ENCODE measurements at places on chromosomes 5 and 9.

- no peak for DNase-seq
Measured at GRCh38 chr9:104841601-104842141, 77.7 kb downstream of the NIPSNAP3B start.

GRCh38 chr9:68704814-68705530 is at the start of gene PIP5K1B:
TSS of gene PIP5K1B (plus strand) at chr9:68705240. CDS start at chr9:68822615, 117,375 bp downstream.
- peak; percentile 44 for DNase-seq

- peak; percentile 19 for DNase-seq
Measured at GRCh38 chr5:111364992-111365391, 140.8 kb downstream of the CAMK4 start.

- DNase-seq, result peak; percentile 4
Measured at GRCh38 chr5:137496919-137497318, 2.2 kb downstream of the SPOCK1 start.

DNA sequence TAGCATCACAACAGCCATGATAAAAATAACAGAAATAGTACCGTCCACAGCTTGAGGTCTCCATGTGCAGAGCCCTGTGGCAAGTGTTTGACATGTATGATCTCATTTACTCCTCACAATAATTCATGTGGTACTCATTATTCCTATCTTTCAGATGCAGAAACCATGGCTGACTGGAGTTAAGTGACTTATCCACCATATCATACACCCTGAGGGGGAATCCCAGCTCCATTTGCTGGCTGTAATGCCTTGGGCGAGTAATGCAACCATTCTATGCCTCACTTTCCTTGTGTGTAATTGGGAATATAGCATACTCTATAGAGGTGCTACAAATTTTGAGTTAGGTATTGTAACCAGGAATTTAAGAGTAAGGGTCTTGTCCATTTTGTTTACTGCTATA is 347.0 kb upstream of the CLINT1 start:
- DNase-seq, result no peak

- DNase-seq, result peak; percentile 75
Measured at GRCh38 chr5:135434591-135435466, 12.3 kb downstream of the DCANP1 start.

- DNase-seq, result no peak
Measured at GRCh38 chr9:27763831-27764230, 190.6 kb upstream of the C9orf72 start.

DNA sequence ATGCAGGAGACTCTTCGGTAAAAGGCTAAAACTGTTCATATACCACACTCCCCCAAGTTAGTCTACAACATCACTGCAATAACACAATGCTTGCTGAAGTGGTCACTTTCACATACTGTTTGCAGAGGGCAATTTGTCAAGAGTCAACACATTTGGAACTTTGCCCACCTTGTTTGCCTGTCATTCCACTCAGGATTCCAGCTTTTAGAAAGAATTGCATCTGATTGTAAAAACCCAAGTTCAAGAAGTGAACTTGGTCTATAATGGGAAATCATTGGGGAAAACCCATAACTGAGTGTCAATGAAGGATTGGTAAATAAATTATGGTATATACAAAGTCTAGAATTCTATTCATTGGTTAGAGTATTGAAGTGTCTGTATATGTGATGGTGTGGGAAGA is 120.5 kb downstream of the GADD45G start:
- no peak for DNase-seq

- no peak for DNase-seq
Measured at GRCh38 chr9:13607481-13608441, 328.3 kb upstream of the MPDZ start.

DNA sequence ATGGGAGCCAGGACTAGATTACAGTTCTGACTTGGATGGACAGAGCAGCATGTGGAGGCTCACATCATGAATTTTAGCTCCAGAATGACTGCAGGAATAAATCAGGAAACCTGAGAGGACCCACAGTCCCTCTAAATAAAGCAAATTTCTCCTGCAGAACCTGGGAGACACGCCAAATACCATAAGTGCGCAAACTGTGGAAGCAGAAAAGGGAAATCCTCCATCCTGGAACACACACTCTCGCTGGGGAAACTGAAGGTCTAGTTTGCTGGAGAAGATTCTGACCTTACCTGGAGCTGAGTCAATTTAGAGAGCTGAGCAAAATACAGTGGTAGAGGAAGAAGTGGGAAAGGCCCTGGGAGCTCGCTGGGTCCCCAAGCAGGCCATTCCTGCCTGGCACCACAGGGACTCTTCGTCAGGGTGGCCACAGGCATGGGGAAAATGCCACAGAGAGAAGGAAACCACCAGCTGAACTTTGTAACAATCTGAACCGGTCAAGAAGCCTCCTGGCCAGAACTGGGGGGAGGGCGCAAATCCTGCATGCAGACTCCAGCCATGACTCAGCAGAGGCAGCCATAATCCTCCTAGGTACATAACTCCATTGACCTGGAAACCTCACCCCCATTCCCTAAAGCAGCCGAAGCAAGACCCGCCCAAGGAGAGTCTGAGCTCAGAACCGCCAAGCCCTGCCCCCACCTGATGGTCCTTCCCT is 390.9 kb downstream of the LRRC70 start:
- DNase-seq, result no peak

- DNase-seq, result no peak
Measured at GRCh38 chr5:90533794-90534193, 4.4 kb upstream of the LYSMD3 start.

GRCh38 chr5:83662558-83662957 is 58.1 kb downstream of the HAPLN1 start:
- DNase-seq, result no peak

DNA sequence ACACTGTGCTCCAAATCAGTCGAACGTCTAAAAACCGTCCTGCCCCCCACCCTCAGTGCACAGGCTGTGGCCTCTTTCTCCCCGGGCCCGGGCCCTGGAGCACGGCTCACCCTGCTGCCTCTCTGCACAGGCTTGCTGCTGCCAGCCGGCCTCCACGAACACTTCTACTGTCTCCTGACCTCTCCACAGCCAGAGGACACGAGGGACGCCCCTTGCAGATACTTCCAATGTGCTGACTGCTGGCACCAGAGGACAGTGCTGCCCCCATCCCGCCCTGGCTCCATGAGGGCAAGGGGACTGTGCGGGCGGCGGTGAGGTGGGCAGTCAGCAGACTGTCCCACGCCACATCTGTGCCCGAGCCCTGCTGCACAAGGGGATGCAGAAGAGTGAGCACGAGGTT is 174.8 kb downstream of the COL23A1 start:
- no peak for DNase-seq

DNA sequence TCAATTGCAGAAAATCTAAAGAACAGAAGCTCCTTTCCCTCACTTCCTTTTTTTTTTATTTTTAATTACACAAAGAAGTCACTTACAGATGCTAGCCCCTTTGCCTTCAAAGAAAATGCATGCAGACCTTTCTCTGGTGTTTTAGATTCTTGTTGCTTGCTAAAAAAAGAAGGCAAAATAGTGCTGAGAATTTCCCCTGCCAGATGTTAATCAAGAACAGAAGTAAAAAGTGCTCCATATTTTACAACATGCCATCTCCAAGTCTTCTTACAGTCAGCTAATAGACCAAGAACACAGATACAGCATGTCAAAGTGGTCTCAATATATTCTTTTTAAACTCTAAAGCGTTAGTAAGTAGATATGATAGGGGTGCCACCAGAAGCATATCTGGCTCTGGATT is 142.8 kb upstream of the RGMB start:
- DNase-seq, result no peak

DNA sequence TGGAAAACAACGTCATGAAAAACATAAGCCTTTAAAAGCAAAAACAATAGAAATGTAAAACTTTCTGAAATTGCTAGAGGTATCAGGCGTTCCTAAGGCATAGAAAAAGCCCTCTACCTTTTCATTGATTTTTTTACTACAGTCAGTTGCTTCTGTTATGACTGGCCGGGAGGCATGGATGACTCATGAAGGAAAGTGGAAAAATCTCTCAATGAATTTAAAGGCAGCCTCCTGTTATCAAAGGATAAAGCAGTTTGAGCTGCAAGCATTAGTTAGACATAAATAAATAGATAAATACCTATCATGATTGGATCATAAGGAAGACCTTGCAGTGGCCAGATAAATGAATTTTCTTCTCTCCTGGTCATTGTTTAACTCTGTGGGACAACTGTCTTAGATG is 281.6 kb downstream of the MAST4 start:
- DNase-seq, result peak; percentile 45

DNA sequence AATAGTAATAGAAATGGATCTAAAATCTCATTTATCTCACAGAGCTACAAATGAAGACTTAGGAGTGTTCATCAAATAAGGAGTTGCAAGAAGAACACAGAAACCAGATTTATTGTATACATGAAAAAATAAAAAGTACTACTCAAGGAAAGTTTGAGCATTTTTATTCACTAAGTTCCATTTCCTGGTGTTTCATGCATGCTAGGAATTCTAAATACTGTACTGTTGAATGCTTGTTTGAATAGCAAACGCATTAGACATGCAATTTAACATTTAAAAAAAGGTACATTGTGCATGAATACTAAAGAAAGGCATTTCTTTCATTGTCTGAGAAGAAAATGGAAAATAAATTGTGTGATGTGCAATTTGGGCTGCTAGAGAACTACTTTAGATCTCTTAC is 52.1 kb downstream of the C6 start:
- no peak for DNase-seq

- DNase-seq, result no peak
Measured at GRCh38 chr5:14700478-14701436, 36.2 kb downstream of the OTULIN start.

- no peak for DNase-seq
Measured at GRCh38 chr5:89830691-89831090, 578.9 kb downstream of the CETN3 start.

GRCh38 chr9:12091865-12092527 is 601.2 kb upstream of the TYRP1 start:
- DNase-seq, result no peak

DNA sequence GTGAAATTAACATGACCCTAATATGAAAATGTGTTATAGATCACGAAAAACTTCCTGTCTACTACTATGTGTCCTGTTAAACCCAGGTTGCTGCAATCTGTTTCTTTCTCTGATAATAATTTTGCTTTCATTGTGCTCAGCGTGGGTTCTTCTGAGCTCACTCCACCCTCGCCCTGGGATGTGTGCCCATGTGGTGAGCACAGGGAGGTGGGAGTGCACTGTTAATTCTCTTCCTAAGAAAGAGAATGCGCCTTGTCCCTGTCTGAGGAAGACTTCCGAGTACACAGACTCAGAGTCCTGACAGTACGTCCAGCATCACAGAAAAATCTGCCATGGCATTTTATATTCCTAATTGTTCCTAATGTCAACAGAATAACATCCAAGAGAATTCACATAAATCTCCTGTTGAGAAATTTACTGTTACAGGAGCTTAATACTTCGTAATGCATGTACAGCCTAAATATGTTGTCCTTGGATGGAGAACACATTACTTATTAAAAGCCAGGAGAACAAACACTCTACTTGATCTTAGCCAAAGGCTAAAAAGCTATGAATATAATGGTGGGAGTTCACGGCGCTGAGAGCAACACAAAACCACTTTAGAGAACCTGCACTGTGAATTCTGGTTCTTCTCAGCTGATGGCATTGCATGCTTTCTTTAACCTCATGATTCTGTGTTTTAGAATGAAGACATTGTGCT is 102.6 kb downstream of the PDE4D start:
- no peak for DNase-seq

DNA sequence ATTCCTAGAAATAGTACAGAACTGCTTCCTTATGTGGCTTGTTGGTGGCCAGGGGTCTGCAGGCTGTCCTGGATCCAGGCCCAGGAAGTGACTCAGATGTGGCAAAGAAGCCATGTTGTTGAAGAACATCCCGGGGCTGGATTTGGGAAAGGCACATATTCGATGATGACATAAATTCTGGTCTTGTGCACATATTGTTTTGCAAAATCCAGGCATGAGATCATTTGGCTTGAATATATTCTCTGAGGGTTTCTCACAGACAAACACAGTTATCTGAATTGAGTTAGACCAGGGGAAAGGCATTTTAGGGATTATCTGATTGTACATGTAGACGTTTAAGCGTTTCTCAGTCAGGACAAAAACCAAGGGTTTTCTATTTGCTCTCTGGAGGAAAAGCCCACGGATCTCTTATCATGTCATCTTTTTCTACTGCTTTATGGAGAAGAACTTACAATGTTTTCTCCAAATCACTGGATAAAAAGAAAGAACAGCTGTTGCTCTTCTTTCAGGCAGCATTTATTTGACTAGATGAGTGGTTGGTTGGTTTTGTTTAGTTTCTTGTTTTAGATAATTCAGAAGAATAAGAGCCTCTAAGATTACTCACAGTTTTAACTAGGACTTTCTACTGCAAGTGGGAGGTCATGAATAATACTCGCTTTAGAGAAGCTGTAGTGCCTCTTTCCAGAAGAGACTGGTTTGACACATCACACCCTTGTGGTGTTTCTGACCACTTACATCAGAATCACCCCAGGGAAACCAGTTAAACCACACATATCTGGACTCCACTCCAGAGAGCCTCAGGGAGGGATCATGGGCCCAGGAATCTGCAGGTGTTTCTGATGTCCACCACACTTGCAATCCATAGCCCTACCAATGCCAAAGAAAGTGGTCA is 29.5 kb upstream of the LHFPL2 start:
- peak; percentile 86 for DNase-seq

DNA sequence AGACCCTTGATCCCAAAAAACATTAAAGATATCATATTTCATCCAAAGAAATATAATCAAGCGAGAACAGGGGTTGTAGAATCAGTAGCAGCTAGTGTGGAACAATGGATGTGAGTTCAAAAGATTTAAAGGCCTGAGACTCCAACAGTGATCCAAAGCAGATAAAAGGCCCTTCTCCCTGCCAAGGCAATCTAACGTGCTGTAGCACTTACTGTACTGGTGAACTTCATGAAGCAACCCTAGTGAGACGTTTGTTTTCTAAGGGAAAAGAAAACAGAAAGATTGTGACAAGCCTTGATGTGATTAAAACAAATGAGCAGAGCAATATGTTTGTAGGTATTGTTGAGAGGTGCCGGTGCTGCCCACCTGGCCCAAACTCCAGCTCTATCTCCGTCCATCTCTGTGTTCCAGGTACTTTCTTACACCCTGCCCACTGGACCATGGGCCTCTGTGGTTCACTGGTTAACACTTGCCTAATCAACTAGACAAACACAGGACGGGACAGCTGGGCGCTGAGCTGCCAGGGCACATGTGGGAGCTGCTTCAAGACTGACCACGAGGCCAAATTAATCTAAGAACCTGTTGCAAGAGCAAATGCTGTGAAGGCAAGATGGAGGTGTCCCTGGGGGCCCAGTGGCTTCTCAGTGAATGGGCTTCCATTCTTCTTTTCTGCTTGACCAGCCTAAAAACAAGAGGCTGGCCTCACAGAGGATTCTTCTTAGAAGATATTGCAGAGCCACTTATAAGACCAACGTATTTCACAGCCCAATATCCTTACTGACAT is 265.5 kb downstream of the CWC27 start:
- DNase-seq, result no peak

DNA sequence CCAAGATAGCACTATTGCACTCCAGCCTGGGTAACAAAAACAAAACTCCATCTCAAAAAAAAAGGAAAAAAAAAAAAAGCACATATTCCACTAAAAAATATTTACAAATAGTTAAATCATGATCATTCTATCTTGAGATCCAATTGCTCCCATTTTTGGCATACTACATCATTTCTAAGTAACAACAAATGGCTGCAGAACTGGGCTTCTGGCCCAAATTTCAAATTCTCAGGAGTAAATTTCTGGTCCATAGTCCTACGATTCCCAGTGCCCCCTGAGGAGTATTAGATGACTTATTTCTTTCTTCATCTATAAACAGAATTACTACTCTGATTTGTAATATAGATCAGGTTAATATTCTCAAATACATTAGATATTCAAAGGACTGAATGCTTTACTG is 62.1 kb downstream of the CEMIP2 start:
- DNase-seq, result no peak
